ENCODE measurements at places on chromosomes 11 and 22.

DNA sequence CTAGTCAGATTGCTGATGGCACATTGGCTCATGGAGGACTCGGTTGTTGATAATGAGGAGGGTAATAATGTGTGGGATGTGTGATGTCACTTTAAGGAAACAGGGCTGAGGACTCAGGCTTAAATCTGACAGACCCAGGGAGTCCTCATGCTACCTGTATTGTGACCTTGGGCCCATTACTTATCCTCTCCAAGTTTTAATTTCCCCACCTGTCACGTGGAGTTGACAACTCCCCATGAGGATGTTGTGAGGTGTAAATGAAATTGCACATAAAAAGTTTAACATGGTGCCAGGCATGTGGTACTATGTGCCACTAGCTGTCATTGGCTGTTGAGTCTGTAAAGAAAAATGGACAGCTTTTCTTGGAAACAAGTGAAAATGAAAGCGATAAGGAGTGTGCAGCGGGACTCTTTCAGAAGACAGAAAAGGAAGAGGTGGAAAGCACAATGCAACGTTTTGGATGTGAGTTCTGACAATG is 15.3 kb downstream of the IL10RA start:
- no peak for DNase-seq

GRCh38 chr11:117037279-117037974 is 60.8 kb downstream of the SIK3 start:
- DNase-seq, result no peak

GRCh38 chr22:40128989-40129388 is 48.7 kb upstream of the TNRC6B start:
- no peak for DNase-seq

DNA sequence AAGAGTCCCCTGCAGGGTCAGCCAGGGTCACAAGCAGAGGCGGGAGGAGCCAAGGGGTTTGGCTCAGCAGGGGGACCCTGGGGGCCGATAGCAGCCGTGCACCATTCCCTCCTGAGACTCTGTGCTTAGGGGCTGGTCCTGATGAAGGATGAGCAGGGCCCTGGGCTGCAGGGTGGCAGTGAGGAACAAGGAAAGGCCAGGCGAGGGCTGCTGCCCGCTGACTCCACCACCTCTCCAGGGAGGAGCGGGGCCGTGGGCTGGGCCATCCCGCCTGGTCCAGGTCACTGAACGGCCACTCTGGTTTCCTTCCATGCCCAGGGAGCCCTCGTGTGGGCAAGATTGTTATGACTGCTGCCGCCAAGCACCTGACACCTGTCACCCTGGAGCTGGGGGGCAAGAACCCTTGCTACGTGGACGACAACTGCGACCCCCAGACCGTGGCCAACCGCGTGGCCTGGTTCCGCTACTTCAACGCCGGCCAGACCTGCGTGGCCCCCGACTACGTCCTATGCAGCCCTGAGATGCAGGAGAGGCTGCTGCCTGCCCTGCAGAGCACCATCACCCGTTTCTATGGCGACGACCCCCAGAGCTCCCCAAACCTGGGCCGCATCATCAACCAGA is 9.2 kb upstream of the NDUFS8 start:
- no peak for DNase-seq

GRCh38 chr22:24128631-24129262 is 52.5 kb upstream of the SUSD2 start:
- no peak for DNase-seq

GRCh38 chr22:29605527-29605850 is 2.1 kb downstream of the NF2 start:
- DNase-seq, result no peak

DNA sequence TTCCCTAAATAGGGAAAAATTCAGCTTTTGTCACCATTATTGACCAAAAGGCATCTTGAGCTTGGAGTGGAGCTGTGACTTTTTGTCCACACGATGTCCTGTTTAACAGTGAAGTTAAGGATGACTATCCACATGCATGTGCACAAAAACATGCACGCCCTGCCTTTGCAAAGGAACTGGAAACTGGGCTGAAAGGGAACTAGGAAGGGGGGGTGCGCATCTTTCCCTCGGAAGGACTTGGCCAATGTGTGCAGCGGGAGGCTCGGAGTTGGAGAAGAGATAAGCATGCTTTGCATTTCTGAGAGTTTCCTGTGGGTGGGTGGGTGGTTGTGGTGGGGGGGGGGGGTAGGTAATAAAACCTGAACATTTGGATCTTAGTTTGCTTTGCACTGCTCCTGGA is 411 bp upstream of the KIRREL3 start:
- no peak for DNase-seq

GRCh38 chr22:45083659-45084305 is 74.0 kb upstream of the PHF21B start:
- DNase-seq, result no peak

DNA sequence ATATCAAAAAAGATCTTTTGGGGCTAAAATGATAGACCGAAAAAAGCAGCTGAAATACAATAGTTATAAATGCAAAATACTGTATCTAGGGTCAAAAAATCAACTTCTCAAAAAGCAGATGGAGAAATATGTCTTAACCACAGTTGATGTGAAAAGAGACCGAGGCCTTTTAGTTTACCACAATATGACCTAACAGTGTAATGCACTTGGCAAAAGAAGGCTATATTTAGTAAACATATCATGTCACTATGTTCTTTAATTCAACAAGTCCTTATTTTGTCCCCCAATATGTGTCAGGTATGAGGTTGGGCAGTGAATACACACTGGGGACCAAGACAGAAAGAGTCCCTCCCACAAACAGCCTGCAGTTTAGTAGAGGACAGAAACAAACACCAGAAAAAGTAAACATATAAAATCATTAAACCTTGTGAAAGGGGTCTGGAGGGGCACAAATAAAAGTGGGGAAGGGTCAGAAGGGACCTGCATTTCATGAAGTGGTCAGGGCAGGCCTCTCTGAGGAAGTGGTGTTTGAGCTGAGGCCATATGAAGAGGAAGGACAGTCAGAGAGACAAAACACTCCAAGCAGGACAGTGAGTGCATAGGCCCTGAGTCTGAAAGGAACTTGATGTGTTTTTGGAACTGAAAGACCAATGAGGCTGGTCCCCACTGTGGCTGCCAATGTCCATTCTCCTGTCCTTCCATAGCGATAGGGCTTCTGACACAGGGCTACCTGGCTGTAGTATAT is 53.4 kb downstream of the LIF start:
- DNase-seq, result no peak

Data from memory B cell (primary cell).